GM23248 (cell line): ENCODE measurements at places on chromosomes 3 and 15.

GRCh38 chr3:110749006-110749405 is 322.6 kb upstream of the NECTIN3 start:
- DNase-seq: no peak

DNA sequence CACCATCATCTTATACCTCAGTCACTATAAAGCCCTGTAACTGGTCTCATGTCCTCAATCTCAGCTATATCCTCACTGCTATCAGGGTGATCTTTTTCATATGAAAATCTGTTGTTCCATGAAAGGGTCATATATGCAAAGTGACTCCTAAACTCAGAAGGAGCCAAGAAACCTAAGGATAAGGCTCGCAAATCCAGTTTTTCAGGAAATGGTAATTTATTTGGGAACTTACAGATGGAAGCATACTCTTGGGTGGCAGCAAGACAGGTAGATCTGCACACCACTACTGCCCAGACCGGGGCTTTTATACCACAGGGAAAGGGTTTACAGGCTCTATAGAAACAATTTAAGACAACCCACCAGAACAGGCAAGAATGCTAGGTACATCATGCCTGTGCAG is 272.3 kb downstream of the UBE2E2 start:
- no peak for DNase-seq

DNA sequence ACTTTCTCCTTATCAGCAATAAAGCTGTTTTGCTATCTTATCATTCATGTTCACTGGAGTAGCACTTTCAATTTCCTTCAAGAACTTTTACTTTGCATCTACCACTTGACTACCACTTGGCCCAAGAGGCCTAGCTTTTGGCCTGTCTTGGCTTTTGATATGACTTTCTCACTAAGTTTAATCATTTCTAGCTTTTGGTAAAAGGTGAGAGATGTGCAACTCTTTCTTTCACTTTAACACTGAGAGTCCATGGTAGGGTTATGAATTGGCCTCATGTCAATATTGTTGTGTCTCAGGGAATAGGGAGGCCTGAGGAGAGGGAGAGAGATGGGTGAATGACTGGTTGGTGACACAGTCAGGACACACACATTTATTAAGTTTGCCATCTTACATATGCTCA is 31.0 kb upstream of the FAM3D start:
- DNase-seq: no peak

DNA sequence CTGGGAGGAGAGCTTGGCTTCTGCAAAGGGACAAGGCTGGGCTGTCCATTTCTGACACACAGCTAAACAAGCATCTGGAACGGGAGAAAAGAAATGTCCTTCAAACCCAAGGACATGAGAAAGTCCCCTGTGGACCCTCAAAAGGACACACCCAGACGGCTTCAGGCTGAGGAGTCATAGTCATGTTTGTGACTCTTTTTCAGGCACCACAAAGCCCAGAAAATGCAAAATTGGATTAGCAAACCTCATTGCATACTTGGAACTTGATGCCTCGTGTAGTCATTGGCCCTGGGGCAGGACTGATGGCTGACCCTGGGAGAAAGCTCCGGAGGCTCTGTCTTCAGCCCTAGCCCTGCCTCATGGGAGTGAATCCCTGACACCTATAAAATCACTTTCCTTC is 21.5 kb downstream of the FAM174B start:
- no peak for DNase-seq

- DNase-seq: no peak
Measured at GRCh38 chr3:33105341-33105948, 8.4 kb upstream of the CRTAP start.

DNA sequence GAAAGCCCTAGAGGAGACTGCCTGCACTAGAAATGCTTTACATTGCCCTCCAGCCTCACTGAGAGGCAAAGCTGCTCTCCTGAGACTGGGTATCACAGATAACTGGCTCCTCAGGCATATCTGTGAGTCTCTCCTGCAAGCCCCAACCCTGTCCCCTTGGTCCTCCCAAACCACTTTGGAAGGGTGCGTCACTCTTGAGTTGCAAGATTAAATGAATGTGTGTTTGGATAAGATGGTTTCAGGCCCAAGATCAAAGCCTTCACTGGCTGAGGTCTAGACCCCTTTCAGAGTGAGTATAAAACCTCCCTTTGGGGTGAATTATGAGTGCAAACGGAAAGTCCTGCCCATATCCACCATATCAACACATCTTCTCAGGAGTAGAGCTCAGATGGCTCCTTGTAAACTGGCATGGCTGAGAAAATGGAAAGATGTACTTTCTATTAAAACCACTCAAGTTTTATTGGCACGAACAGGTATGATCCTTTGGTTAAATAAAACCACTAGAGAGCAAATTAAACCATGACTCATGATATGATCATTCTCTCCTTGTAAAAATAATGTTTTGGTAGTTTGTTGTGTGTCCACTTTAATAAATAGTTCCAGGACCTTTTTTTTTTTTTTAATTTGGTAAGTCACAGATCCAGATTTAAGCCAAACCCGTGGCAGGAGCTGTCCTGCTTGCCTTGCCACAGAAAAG is 164.0 kb downstream of the CHST2 start:
- DNase-seq: peak; percentile 22

DNA sequence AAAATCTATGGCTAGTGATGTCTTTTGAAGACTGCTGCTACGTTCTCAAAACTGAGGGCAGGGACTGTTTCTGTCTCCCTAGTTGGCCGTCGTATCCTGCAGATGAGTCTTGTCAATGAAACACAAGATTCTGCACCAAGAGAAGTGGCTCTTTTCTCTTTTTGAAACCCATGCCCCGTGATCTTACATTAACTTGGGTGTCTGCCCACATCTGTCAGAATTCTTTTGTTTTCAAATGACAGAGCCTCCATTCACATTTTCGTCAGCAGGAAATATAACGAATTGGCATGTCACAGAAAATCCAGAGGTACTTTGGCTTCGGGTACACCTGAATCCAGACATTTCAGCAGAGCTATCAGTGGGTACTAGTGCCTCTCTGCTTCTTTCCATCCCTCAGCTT is 331.3 kb upstream of the PROK2 start:
- DNase-seq: no peak

DNA sequence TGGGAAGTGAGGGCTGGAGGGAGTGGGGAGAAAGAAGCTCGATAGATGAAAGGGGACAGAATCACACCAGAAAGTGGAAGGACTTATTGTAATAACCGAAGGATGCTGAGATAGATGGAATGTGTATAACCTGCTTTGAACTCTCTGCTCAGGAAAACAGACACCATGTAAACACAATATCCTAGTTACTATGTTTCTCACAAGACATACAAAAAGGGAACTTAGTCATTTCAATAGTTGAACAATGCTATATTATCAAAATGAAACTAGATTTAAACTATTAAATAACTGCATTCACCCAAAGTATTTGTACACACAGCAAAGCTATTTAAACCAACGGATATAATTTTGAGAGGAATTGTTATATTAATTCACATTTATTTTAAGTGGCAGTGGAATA is 108.3 kb upstream of the GADL1 start:
- no peak for DNase-seq

DNA sequence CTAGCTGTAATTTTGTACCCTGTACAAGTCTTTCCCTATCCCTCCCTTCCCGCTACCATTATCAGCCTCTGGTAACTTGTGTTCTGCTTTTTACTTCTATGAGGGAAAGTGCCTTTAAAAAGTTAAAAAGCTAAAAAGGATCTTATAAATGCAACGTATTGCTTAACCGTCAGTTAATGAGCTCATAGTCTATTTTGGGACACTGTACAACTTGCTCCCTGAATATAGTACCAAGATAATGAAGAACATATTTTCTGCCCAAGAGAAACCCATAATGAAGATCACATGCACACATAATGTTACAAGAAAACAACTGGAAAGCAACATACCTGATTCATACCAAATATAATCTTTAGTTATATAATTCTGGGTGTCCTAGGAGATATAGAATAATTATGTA is 22.6 kb downstream of the ZIC1 start:
- peak; percentile 75 for DNase-seq

DNA sequence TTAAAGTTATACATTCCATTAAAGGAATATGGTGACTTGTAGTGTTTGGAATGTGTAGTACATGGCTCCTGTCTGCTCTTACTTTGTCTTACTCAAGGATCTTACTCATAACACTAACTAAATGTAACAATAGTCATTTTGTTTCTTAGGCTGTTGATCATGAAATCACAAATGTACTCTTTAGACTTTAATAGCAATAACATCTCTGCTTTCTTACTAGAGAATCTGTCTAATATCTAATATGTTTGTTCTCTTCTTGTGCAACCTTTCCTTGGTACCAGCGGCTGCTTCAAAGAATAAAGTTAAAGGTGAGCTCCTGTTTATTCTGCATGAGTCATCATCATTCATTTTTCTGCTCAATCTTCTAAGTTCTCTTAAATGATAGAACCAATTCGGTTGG is 767.5 kb downstream of the CADM2 start:
- no peak for DNase-seq

- peak; percentile 70 for DNase-seq
Measured at GRCh38 chr3:146577662-146578061, 27.5 kb downstream of the PLSCR5 start.

DNA sequence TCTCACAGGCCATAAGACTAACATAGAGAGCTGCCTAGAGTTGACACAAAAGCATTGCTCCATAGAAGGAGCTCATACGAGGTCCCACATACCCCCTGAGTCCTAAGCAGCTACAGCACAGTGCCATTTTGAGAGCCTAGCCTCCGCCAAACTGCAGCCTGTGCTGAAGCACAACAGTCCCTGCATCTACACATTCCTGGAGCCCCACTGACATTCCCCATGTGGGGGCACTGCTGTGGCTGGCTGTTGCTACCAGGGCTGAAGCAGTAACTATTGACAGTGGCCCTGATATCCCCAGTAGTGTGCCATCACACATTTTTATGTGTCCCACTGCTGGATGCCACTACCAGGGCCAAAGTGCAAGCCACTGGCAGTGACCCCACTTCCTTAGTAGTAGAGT is 80.3 kb downstream of the CERS3 start:
- DNase-seq: no peak

DNA sequence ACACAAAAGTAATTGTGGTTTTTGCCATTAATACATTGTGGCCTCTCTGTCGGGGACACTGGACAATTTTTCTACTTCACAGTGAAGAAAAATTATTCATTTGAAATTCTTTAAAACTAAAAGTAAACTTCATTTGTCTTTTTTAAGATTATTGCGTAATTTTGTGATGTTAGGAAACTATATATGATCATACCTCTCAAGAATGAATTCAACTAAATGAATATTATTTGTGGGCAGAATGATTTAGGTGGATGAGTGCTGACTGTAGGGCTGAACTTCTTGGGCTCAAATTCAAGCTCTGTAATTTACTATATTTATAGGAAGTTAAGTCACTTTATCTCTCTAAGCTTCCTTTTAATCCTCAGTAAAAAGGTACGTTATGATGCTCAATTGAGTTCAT is 441.2 kb downstream of the ROBO1 start:
- peak; percentile 46 for DNase-seq

GRCh38 chr3:76122007-76122406 is 336.7 kb upstream of the ZNF717 start:
- peak; percentile 56 for DNase-seq

DNA sequence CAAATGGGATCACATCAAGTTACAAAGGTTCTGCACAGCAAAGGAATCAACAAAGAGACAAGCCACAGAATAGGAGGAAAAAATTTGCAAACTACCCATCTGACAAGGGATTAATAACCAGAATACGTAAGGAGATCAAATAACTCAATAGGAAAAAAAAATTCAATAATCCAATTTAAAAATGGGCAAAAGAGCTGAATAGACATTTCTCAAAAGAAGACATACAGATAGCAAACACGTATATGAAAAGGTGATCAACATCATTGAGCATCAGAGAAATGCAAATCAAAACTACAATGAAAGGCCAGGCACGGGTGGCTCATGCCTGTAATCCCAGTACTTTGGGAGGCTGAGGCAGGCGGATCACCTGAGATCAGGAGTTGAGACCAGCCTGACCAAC is 23.5 kb upstream of the CPEB1 start:
- DNase-seq: no peak

GRCh38 chr15:57591822-57592367 is at the start of gene MYZAP:
Gene MYZAP (plus strand): TSS chr15:57591904. CDS start chr15:57592035, 131 bp downstream.
- peak; percentile 68 for DNase-seq

GRCh38 chr15:56978898-56979662 is 60.6 kb downstream of the TCF12 start:
- peak; percentile 69 for DNase-seq

DNA sequence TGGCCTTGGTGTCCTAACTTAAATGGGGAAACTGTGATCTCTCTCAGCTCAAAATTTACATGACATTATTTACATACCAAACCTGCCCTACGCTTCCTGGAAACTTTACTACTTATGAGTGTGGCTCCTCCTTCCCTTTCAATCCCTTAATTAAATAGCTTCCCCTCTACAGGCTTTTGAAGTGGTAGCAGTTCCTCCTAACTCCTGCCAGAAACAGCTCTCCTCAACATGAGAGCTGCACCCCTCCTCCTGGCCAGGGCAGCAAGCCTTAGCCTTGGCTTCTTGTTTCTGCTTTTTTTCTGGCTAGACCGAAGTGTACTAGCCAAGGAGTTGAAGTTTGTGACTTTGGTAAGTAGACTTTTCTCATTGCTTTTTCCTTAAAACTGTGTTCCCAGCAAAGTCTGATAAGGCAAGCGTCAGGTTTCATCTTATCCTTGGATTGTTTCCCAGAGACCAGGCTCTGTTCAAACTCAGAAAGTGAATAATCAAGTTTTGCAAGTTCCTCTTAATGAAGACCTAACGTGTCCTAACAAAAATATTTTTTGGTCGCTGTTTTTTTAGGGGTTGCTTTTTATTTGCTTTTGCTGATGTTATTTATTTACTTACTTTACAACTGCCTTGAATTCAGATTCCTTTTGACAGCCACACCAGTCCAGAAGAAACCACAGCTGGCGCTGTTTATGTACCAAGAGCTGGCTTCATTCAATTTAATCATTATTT is at the start of gene ACP3:
Gene ACP3 (plus strand): TSS at position 179 of the 720 bp plus-strand sequence. CDS start 50 bp downstream, at position 229.
- peak; percentile 77 for DNase-seq

GRCh38 chr3:64801856-64802255 is 114.1 kb upstream of the ADAMTS9 start:
- DNase-seq: no peak

DNA sequence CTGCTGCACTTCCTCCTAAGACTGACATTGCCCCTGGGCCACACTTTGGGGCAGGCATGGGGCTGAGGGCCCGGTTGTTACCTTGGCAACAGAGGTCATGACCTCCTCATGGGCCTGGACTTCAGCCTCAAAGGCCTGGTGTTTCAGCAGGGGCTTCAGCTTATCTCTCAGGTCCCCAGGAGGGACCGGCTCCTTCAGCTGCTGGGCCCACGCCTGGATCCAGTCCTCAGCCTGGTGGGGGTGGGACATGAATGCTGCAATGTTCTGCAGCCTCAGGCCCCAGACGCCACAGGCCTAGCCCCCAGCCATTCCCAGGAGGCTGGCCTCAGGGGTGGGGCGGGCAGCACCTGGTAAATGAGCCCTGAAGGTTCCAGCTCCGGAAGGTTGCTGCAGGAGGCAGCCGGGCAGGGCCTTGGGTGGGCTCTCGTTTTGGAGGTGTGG is 27.6 kb downstream of the SPTBN5 start:
- no peak for DNase-seq
